ENCODE measurements at places on chromosomes 11 and 22.

DNA sequence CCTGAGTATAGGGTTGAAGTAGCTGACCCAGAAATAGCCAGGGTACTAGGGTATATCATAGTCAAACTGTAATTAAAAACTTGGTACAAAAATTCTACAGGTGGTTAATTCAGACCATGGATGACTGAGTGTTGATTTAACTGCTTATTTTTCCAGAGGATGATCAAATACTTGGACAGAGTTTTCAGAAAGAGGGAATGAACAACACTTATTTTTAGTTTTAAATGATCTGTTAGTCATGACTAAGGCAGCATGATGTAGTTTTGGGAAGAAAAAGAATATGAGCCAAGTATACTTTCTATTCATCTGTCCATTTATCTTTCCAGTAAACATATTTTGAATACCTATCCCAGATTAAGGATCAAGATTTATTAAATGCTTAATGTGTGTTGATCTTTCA, 19.8 kb upstream of the CCDC89 start:
- DNase-seq, result no peak

DNA sequence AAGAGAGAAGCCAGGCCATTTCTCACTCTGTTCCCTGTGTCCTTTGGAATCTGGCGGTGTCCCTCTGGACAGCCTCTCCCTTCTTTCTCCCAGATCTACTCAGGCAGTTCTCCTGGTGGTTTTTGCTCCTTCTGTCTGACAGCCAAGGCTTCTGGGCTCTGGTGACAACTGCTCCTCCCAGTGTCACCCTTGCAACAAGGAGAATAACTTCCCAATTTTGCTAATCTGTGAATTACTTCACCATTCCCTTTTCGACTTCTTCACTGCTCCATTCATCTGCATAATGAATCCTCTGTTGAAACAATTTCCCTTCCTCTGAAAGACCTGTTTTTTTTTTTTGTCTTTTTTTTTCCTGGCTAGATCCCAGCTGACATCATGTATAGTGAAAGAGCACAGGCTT, 56.3 kb upstream of the PDE3B start:
- DNase-seq, result no peak

DNA sequence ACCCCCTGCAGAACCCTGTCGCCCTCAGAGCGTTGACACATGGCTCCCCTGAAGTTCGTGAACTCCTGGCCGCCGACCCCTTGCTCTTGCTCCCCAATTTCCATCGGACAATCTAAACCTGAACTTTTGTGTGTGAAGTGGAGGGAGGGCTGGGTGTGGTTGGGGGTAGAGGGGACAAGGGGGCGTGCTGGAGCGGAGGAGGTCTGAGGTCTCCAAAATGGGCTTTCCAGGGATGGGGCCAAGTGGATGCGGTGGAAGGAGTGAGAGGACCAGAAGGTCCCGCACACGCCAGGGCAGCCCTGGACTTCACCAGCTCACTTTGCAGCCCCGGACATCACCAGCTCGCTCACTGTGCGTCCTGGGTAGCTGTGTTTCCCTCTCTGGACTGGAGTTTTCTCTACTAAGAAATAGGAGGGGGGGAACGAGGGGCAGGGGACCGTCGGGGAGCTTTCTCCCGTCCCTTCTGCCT, 18.6 kb downstream of the CREB3L1 start:
- DNase-seq, result no peak

DNA sequence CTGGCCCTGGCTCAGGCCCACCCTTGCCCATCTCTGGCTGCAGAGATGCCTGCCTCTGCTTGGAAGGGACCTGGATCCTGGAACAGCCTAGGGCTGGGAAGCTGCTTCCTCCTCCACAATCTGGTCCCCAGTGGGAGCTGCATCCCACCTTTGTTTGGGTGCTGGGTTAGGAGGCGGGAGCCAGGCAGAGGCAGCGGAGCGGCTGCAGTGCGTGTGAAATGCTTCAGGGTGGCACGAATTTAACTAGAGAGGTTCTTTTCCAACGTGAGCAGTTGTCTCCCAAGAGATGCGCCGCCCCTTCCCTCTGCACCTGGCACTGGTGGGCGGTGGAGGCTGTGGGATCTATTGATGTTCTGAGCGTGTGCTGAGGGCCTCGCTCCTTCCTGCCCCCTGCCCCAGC, 31.6 kb downstream of the BRSK2 start:
- no peak for DNase-seq

- no peak for DNase-seq
Observed at GRCh38 chr11:45737056-45737455, 67.9 kb upstream of the SLC35C1 start.

DNA sequence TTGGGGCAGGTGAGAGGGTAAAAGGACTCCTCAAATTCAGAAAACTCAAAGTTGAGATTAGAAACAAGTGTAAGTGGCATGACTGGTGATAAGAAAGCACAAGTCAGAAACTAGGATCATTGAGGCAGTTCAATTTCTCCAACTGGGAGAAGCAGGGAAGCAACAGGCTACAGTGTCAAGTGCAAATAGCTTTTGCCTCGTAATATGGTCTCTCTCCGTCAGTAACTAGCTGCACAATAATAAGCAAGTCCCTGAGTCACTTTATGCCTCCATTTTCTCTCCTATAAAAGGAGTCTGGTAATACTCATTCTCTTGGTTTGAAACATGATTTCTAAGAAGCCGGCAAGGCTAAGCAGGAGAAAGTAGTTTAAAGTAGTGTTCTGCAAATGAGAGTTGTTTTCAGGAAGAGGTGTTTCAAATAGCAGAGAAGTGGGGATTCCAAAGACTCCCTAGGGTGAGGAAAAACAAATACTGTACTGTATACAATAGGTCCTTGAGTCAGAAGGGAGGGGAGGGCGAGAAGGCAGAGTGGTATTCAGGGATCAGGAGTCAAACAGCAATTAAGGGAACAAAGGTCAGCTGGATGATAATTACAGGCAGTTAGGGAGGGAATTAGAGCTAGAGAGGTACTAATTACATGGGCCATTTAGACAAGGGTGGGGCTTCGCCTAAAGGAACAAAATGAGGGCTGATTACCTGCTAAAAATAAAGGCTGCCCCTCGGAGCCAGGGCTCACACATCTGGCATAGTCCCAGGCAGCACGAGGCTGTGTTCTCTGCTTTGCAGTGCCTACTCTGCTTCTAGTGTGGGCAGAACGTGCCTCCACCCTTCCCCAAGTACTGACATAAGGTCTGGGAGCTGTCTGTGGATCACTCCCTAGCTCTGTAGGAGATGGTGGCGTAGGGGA, 96.0 kb upstream of the BDNF start:
- DNase-seq, result peak; percentile 12

GRCh38 chr22:26487996-26488395, 4.3 kb downstream of the SRRD start:
- no peak for DNase-seq

DNA sequence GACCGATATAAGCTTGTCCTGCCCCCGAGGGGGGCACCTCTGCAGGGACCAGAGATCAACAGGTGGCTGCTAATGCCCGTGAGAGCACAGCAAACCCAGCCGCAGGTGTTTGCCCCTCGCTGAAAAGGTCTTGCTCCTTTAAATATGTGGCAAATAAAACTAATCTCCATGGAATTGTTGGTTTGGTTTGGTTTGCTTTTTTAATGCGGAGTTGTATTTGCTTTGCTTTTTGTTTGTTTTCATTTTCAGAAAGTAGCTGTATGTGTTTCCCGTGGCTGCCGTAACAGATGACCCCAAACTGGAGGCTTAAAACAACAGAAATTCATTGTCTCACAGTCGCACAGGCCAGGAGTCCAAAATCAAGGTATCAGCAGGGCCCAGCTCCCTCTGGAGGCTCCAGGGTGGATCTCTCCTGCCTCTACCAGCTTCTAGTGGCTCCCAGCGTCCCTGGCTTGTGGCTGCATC, 93.0 kb downstream of the CELSR1 start:
- no peak for DNase-seq

- no peak for DNase-seq
Observed at GRCh38 chr22:45645150-45645525, 26.5 kb upstream of the ATXN10 start.

- DNase-seq, result no peak
Observed at GRCh38 chr11:80443177-80443576, 1002.3 kb upstream of the TENM4 start.

GRCh38 chr22:23302171-23303002, 122.1 kb downstream of the BCR start:
- DNase-seq, result no peak

DNA sequence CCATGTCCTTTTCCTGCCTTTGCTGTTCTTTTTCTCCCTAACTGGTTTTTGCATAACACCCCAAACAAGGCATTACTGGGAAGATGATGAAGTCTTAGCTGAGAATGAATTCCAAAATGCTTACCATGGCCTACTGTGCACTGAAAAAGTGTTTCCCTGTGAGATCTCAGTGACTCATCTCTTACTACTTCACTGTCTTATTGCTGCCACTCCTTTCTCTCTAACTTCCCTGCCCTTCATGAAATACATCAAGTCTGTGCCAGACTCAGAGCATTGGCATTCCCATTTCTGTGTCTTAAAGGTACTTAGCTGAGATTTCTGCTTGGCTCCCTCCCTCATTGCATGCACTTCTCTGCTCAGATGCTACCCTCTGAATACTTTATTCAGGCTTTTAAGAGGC, 49.1 kb upstream of the MUC15 start:
- DNase-seq, result no peak

GRCh38 chr11:69599502-69599901, 41.5 kb upstream of the CCND1 start:
- peak; percentile 55 for DNase-seq

DNA sequence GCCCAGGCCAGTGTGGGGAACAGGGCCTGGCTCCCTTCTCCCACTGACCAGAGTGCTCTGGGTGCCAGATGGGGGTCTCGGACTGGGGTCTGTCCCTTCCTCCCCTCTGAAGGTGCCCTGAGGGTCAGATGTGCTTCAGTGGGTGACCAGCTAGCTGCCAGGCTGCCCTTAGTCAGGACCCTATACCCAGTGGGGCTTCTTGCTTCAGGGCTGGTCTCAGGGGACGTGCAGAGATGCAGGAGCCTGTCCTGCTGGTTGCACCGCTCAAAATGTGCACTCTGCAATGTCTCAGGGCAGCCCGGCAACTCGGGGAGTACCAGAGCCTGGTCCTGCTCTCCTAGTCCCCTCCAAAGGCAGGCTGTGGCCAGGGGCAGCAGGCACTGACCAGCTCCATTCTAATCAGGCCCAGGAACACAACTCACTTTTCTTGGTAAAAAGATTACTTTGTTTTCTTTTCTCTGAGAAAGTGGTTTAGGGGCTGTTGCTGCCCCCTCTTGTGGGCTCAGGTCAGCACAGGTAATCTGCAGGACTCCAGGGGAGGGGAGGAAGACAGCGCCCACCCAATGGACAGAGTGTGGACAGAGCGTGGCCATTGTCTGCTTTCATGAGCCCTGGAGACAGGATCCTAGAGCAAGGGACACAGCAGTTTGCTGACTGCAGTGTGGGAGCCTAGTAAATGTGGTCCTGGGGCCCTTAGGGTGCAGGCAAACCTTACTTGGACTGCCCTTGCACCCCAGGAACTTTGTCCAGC, 80.9 kb downstream of the MED15 start:
- no peak for DNase-seq

- no peak for DNase-seq
Observed at GRCh38 chr11:134359646-134360045, 27.9 kb downstream of the GLB1L2 start.

DNA sequence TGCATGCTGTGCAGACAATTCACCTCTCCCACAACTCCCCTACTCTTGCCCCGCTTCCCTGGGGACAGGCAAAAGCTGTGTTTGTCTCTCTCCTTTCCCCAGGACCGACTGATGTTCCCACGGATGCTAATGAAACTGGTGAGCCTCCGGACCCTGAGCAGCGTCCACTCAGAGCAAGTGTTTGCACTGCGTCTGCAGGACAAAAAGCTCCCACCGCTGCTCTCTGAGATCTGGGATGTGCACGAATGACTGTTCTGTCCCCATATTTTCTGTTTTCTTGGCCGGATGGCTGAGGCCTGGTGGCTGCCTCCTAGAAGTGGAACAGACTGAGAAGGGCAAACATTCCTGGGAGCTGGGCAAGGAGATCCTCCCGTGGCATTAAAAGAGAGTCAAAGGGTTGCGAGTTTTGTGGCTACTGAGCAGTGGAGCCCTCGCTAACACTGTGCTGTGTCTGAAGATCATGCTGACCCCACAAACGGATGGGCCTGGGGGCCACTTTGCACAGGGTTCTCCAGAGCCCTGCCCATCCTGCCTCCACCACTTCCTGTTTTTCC, 1.4 kb upstream of the MADD start:
- DNase-seq, result no peak

- DNase-seq, result no peak
Observed at GRCh38 chr11:106398502-106399075, 321.1 kb downstream of the AASDHPPT start.

GRCh38 chr11:42552786-42553185, 759.0 kb upstream of the API5 start:
- no peak for DNase-seq

DNA sequence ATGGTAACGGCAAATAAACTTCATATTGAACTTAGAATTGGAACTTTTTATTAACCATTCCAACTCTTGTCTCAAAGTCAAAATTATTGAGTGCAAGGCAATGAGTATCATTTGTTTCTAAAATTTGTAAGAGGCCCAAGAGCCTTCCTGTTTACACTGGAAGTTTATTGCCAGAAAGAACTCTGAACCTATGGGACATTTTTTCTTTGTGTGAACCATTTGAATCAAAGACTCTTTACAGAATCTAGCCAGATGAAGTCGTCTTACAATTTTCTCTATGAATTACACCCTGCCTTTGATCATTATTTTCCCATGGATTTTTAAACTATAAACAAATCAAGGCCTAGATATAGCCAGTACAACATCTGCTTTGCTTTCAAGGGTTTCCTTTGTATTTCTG, 2.3 kb upstream of the GUCY1A2 start:
- no peak for DNase-seq

DNA sequence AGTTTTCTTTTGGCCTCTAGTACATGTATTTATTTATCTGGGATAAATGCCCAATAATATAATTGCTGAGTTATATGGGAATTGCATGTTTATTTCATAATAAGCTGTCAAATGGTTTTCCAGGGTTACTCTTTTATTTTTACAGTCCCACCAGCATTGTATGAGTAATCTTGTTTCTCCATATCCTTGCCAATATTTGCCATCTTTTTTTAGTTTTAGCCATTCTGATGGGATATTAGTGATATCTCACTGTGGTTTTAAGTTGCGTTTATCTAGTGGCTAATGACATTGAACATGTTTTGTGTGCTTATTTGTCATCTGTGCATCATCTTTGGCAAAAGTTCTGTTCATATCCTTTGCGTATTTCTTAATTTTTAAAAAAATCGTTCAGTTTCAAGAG, 372.8 kb upstream of the CCDC179 start:
- no peak for DNase-seq

GRCh38 chr11:64127267-64128072, 38.4 kb downstream of the MACROD1 start:
- DNase-seq, result no peak

- no peak for DNase-seq
Observed at GRCh38 chr22:35769974-35770373, 52.3 kb downstream of the APOL5 start.
